Activated naive CD8-positive, alpha-beta T cell treated with anti-CD3 and anti-CD28 coated beads, Interleukin-2, amount 10 ng/mL, durations not matched to agents 7 days and 5 days (primary cell): ENCODE measurements at places on chromosomes 7 and 10. TPM values are rescaled to one million over a fixed set of nuclear protein-coding genes. Genes with fewer than 3 reads are reported as not detected.

NYAP1 gene
- total RNA-seq, result 0.42 TPM

CTAGE8 gene
- total RNA-seq, result 1.1 TPM

DNA sequence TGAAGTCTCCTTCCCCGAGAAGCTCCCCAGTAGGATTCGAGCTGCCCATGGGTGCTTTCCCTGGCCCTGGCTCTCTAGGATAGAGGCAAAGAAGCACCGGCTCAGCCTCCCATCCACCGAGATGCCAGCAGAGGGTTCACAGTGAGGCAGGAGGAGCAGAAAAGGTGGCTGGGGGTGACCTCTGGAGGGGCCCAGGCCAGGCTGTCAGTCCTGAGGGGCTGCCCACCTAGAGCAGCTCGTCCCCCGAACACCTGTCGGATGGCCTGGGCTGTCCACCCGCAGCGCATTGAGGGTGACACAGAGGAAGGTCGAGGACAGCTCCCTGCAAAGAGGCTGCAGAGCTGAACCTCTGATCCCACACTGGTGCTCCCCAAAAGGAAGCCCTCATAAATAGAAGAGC is 167.2 kb upstream of the PPP2R2D start:
- DNase-seq, result no peak

DNA sequence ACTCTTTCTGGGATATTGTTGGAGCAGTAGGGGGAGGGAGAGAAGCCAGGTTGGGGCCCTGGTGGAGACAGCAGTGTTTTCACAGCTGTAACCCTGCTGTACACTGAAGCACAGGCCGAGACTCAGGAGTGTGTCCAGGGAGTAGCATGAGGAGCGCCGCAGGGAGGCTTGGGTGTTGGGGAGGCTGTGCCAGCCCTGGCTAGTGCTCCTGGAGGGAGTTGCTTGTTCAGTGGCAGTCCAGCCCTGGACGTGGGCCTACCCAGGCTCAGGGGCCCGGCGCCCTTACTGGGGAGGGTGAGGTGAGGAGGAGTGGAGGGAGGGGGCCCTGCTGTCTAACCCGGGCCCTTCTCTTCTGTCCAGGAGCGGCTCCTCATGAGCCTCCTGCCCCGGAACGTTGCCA is 35.9 kb downstream of the ADCY1 start:
- DNase-seq, result no peak

DNA sequence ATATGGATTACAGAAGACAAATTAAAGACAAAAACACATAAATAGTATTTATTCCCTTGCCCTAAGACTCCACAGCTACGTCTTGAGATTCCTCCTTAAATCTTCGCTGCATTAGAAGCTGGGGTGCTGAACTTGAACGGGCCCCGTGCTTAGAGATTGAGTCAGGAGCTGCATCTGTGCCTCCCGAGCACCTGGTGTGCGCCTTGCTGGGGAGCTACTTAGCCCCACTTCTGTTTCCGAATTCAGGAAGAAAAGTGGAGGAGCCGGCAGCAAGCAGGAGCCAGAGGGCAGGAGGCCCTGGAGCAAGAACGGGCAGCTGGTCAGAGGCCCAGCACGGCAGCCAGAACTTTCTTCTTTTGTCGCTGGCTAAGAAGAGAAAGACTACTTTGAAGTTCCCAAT is 30.4 kb upstream of the RNF32 start:
- no peak for DNase-seq

DNA sequence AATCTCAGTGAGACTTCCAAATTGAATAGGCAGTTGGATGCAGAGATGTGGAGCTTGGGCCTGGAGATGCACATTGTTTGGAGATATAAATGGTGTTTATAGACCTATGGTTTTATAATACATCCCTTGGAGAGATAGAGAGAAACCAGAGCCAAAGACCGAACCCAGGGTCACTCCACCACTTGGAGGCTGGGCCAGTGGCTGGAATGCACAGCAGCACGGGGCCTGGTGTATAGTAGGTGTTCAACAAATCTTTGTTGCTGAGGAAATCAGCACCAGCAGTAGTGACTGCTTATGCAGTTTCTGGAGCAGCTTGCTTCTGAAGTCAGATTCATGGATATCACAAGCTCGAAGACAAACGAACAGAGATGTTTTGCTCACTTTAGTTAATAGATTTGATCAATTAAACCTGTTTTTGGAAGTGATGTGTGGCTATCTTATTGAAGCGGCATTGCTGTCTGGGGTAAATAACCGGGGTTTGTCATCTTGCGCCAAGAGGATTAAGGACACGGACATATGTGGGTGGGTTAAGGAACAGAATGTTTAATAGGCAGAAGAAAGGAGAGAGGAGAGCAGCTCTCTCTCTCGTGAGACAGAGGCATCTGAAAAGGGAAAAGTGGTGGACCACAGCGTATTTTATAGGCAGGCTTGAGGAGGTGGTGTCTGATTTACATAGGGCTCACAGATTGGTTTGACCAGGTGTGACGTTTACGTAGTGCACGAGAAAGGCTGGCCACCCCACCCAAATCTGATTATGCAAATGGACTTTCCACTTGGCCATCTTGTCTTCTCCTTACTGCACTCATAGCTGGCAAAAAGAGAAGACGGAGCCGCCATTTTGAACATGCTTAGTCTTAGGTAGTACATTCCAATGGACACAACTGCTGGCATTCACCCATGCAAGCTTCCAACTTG is 11.1 kb downstream of the RBP4 start:
- DNase-seq, result no peak
